ENCODE measurements at places on chromosomes 7 and 10. TPM values are rescaled to one million over a fixed set of nuclear protein-coding genes. Genes with fewer than 3 reads are reported as not detected.

The ZNF398 gene
- total RNA-seq, result 14.1 TPM

The OR2A5 gene
- total RNA-seq, result not detected

The CFAP69 gene
- total RNA-seq, result 3.5 TPM

The FERD3L gene
- total RNA-seq, result not detected

The CCL24 gene
- 0.53 TPM for total RNA-seq
